ENCODE measurements at places on chromosomes 6 and 20.

GRCh38 chr6:28794175-28795002, 129.4 kb downstream of the TRIM27 start:
- DNase-seq: no peak

- DNase-seq: no peak
These were observed 399.6 kb upstream of the SOX4 start for GRCh38 chr6:21193790-21194475.

DNA sequence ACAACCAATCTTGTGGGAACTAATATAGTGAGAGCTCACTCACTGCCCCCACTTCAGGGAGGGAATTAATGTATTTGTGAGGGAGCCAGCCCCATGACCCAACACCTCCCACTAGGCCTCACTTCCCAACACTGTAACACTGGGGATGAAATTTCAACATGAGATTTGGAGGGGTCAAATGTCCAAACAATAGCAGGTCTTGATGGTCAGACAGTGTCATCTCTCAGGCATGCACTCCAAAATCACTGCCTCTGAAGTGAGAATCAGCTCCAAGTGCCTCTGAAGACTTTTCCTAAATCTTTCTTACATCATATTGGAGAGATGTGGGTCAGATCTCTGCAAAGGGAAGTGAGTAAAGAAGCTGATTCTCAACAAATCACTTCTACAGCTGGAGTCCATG, 13.8 kb upstream of the SAYSD1 start:
- DNase-seq: no peak

DNA sequence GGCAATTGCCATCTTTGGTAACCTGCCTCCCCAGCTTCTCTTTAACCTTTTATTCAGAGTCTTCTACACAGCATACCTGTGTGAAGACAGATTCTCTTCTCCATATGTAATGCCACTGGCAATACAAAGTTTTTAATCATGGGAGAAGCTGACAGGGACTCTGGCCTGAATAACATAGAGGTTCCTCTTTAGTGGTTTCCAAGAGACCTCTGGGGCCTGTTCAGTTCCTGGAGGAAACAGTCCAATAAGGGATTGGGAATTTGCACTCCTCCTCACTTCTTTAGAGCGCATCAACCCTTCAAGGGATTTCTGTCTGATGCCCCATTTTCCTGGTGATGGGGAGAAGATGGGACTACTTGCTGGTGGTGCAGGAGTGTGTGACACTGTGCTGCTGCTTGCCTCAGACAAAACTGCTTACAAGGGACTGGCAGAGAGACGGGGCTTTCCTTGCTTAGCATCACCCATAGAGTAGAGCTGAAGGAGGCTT, 1.4 kb downstream of the RIMS1 start:
- no peak for DNase-seq

DNA sequence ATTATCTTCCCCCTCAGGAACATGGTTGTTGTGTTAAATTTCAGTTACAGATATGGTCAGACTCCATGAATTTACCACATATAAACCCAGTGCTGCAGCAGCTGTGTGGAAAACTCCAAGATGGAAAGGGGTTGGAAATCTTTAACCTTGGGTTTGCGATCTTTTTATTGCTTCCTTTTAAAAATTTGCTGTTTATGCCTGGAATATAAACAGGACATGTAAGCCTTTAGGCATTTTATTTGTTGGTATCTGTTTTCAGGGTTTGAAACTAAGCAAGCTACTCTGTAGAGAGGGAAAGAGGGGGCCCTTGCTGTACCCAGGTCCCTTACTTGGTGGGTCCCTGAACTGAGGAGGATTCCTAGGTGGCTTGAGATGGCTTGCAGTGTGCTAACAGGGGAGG, 778 bp downstream of the PKIG start:
- no peak for DNase-seq

DNA sequence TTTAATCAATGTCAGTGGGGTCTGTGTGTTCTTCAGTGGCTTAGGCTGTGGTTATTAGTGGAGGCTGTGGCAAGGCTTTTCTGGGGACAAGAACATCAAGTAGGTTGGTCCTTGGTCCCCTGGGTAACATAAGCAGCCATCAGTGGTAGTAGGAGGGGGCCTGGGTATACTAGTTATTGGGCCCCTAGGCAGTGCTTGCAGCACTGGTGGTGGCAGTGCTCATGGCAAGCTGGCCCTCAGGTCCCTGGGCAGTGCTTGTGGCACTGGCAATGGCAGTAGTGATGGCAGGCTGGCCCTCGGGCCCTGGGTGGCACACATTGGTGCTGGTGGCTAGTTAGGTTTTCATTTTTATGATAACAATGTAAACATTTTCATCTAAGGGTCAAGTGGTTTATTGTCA, 32.5 kb upstream of the MAS1 start:
- no peak for DNase-seq

DNA sequence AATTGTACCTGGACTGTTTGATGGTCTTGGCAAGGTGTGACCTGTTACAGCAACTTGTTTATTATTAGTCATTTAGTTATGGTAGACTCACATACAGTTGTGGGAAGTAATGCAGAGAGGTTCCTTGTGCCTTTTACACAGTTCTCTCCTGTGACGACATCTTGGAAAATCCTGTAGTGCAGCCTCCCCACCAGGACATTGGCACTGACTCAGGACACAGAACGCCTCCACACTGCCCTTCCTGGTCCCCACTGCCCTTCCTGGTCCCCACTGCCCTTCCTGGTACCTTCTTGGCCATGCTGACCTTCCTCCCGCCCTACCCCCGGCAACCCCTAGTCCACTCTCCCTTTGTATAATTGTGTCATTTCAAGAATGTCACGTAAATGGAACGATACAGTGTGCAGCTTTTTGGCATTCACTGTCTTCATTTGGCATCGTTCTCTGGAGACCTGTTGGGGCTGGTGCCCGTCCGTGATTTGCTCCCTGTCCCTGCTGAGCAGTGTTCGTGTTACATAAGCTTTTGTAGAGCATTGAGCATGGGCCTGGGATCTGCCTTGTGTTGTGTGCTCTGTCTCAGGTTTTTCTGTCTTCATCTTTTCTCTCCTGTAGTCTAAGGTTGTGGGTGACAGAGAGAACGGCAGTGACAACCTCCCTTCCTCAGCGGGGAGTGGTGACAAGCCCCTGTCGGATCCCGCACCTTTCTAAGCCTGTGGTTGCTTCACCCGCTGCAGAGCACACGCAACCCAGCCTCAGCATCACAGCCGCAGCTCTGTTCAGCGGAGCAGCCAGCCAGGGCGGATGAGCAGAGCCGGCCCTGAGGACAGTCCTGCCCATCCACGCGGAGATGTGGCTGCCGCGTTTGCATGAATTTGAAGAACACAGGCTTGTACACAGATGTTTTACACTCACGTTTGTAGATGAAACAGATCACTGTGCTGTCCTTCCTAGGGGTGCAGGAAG, 5.4 kb upstream of the DNAJC5 start:
- no peak for DNase-seq

DNA sequence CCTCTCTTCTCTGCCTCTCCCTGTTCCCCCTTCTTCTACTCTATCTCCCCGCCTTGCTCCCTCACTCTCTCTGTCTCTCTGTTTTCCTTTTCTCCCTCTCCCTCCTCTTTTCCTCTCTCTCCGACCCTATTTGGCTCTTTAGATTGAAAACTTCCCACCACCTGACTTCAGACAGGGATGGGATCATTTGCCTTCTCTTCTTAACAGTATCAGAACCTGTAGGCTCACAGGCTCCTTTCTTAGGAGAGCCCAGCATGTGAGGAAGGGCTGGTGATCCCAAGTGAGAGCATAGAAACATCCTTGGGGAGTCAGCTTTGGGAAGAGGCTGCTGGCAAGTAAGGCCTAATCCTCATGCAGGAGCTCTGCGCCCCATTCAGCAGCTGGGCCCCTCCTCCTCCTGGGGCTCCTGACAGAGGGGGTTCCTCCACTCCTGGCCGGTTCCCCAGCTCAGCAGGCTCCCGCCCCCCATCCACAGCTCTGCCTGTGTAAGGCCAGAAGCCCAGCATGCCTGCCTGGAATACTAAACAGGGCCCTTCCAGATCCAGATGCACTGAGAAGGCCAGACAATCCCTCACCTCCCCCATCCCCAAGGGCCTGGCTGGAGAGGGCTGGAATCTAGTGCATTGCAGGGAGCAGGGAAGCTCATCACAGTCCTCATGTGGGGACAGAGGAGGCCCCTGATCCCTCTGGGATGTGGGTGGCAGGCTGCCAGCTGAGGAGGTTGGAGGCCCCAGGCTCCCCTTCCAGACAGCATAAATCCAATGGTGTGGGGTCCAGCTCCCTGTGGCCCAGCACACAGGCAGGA, 93.4 kb downstream of the PTPRT start:
- DNase-seq: no peak

DNA sequence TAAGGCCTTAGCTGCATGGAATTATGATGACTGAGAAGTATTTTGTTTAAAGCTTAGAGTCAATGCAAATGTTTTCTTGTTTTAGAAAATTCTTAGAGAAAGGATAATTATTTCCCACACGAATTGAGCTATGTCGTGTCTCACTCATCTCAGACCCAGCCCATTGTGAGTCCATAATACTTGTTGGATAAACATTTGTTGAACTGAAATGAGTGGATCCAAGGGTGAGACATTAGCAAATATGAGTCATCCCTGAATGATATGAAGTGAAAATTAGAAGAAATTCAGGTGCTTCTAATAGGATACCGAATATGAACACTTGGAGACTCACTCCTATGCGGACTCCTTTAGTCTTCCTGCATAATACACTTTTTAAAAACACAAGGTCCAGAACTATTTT, 41.6 kb upstream of the ARMC2 start:
- DNase-seq: no peak

GRCh38 chr6:77816766-77817270, 164.0 kb downstream of the MEI4 start:
- no peak for DNase-seq

DNA sequence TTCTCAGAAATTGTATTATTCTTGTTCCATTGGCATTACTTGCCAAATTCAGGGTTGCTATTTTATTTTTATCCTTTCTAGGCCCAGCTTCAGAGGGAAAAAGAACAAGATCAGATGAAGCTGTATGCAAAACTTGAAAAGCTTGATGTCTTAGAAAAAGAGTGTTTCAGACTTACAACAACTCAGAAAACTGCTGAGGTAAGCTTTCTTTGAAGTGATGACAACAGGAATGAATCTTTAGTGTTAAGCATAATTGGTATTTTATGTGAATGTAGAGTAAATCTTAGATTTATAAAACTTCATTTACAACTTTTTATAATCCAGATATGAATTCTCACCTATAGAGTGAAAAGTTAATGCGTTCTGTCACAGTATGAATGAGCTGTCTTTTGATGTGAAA, 58.4 kb downstream of the CEP57L1 start:
- no peak for DNase-seq

DNA sequence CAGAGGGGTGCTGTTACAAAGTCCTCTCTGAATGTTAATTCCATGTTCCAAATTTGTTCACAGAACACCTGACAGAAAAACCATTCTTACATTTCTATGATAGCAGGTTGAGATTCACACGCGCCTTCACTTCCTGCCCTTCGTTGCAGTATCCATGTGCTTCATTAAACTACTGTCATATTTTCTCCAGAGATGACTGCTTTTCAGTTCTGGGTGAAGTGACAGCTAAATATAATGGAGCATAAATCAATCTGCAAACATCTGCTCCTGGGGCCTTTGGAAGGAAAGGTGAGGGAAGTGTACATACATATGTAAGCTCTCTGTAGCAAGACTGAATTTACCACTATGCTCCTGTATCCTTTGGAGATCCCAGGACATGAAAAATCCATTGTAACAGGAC, 750.2 kb downstream of the HDGFL1 start:
- DNase-seq: no peak

DNA sequence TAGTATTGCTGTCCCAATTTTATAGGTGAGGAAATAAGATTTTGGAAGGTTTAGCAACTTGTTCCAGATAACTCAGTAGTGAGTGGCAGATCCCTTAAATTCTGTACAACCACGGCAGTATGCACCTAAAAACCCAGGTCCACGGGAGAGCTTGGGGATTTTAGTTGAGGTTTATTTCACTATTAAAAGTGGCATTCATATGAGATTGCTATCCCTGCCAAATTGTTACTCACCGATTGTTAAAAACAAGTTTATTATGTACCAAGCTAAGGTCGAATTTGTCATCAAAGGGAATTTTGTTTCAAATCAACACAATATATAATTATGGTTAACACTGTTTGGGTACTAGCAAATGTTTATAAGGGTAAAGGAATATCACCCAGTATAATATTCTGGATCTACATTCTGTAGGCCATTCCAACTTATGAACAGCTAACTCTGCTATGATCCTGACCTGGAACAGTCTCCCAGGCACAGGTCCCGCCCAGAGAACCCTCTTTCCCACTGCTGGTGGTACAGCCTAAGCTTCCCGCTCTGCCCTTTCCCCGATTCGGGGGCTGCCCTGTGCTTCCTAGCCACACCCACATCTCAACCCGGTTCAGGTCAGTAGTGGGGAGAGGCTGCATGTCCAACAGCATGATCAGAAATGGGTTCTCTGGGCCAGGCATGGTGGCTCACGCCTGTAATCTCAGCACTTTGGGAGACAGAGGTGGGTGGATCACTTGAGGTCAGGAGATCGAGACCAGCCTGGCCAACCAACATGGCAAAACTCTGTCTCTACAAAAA, 24.9 kb downstream of the GPLD1 start:
- no peak for DNase-seq

DNA sequence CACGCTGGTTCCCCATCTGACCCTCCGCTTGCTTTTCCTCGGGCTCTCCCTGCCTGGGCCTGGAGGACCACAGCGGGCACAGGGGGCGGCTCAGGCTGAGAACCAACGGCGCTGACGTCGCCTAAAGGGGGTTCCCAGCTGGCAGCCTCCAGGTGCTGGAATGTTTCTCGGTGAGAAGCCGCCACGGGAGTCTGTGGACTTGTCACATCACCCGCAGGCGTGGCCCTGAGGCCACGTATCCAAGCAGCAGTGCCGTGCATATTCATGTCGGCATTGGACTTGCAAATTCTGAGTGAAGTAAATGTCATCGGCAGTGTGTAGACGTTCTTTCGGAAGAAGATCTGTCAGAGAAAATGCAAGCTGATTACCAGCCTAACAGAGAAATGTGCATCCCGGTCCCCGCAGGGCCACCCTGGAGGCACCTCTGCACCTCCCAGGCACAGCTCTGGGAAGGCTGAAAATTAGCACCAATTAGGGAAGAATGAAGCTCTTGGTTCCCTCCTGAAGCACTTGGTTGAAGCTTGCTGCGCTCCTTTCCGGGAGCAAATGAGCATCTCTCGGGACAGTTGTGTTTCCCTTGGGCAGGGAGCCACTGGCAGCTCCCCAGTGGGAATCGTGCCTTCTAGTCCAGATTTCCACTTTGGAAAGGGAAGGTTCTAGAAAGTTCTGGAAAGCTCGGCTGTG, 24.3 kb downstream of the NTSR1 start:
- peak; percentile 30 for DNase-seq

- peak; percentile 83 for DNase-seq
These were observed 82.7 kb upstream of the FOXC1 start for GRCh38 chr6:1527073-1527457.

- DNase-seq: peak; percentile 65
These were observed 60.2 kb upstream of the RALY start for GRCh38 chr20:33933469-33933909.

Data from sciatic nerve (tissue), 2 donors.